ENCODE measurements at places on chromosomes 6 and 20.

DNA sequence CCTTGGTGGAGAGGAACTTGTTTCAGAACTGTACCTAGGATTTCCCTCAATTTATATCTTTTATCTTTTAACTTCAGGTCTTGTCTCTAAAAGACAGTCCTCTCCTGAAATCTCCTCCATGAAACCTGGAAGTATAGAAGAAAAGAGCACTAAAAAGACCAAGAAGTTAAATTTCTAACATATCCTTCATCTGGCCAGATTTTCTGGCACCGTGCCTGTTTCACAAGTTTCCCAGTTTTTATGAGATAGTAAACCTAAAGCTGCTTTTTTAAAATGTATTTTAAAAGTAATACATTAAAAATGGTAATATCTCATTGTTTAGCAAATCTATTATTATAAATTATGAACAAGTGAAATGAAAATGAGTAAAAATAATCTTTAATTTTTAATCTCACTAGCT is 348.3 kb upstream of the RSPO3 start:
- no peak for DNase-seq

DNA sequence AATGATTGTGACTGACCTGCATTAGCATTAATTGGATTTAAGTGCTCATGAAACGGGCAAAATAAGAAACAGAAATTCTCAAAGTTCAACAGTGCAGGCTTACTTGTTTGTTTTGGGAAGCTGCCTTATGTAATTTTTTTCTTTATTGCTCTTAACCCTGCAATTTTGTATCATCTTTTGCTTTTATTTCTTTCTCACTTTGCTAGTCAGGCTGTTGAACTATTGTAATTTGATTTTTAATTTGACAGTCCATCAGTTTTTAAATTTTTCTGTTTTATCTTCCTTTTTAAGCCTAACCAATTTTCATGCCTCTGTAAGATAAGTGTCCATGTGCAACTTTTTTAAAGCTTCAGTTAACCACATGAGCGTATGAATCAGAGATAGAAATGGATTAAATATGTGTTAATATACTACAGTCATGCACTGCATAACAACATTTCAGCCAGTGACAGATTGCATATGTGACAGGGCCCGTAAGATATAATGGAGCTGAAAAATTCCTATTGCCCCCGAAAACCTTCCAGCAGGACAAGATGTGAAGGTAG is 44.6 kb downstream of the PEX7 start:
- no peak for DNase-seq

- DNase-seq, result peak; percentile 12
These were observed 74.0 kb upstream of the SAMD5 start for GRCh38 chr6:147434516-147434915.

DNA sequence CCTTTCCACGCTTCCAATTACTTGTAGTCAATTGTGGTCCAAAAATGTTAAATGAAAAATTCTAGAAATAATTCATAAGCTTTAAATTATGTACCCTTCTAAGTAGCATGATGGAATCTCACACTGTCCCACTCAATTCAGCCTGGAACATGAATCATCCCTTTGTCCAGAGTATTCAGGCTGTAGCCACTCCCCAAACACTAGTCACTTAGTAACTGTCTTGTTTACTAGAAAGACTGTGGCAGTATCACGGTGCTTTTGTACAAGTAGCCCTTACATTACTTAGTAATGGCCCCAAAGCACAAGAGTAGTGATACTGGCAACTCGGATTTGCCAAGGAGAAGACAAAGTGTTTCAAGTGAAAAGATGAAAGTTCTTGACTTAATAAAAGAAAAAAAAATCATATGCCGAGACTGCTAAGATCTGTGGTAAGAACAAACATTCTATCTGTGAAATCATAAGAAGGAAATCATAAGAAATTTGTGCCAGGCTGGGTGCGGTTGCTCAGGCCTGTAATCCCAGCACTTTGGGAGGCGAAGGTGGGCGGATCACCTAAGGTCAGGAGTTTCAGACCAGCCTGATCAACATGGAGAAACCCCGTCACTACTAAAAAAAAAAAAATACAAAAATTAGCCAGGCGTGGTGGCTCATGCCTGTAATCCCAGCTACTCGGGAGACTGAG is 168.5 kb upstream of the SIM1 start:
- DNase-seq, result peak; percentile 16

DNA sequence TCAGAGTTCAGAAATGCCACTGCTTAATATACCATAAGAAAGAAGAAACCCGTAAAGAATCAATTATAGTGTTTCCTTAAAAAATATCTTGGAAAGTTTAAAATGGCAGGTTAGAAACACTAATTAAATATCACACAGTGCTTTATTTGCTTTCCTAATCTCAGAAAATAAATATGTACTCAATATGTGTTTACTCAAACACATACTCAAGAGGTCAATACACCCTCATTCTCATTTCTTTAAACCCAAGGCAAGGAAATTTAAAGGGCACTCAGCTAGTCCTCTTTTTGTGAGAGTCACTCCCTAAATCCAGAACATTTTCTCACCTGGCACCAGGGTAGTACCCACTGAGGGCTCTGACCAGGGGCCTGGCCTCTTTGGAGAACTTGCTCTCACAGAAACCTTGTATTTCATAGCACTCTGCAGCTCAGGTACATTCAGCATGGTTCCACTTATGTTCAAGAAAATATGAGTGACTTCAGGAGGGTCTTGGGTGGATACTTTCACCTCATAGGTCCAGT is 38.2 kb downstream of the ROS1 start:
- no peak for DNase-seq

DNA sequence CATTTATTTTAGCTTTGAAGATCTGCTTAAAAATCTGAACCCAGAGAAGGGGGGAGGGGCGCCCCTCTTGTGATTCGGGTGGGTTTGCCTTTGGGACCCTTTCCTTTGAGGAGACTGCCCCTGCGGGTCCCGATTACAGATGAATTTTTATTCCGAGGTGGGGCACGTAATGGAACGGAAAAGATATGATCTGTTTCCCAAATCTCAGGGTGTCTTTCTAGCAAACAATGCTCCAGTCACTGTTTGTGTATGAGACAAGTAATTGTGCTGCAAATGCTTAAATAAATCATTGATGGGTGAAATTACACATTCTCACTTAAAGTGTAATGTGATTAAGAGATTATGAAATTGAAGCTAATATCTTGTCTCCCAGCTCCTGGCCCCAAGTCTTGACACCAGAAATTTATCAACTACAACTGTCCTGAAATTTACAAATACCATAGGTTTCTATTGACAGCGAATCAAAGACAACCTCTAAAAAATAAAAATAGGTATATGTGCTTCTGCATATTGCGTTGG is 30.7 kb downstream of the TFAP2A start:
- peak; percentile 63 for DNase-seq

DNA sequence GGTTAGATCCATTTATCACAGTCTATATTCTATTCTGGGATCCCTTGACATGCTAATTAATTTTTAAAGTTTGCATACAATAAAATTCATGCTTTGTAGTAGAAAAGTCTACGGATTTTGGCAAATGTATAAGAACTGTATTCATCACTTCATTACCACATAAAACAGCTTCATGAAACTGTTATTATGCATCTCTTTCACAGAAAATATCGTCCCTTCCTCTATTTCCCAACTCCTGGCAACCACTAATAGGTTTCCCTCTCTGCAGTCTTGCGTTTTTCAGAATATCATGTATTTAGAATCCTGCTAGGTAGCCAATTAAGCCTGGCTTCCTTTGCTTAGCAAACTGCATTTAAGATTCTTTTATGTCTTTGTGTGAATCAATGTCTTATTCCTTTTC is 441.3 kb upstream of the RGS17 start:
- DNase-seq, result no peak

DNA sequence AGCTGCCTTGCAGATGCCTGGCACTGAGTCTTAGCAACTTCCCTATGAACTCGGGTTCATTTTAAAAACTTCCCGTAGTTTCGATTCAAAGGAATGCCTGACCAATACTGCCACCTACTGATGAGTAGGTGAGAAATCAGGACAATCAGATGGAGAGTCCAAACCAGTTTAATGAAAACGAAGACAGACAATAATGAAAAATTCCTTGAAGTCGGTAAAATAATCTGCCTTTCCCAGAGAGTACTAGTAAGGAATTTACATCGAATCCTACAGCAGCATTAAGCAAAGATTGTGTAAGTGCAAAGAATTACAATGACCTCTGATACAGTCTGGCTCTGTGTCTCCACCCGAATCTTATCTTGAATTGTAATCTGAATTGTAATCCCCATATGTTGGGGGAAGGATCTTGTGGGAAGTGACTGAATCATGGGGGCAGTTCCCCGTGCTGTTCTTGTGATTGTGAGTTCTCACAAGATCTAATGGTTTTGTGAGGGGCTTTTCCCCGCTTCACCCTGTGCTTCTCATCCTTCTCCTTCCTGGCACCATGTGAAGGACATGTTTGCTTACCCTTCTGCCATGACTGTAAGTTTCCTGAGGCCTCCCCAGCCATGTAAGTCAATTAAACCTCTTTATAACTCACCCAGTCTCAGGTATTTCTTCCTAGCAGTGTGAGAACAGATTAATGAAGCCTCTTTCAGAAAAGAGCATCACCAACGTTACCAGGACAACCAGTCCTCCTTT is 134.4 kb downstream of the ARHGAP18 start:
- peak; percentile 68 for DNase-seq

- no peak for DNase-seq
These were observed 77.8 kb downstream of the DLL1 start for GRCh38 chr6:170212956-170213636.

GRCh38 chr6:107442938-107443607 is 16.3 kb downstream of the PDSS2 start:
- no peak for DNase-seq

- DNase-seq, result peak; percentile 36
These were observed 41.8 kb downstream of the FARS2 start for GRCh38 chr6:5302995-5303622.

GRCh38 chr6:35746516-35746915 is 9.7 kb downstream of the ARMC12 start:
- DNase-seq, result no peak

GRCh38 chr6:167930295-167930694 is 67.2 kb upstream of the KIF25 start:
- no peak for DNase-seq

- no peak for DNase-seq
These were observed 100.2 kb downstream of the TRMT11 start for GRCh38 chr6:126086560-126086959.

DNA sequence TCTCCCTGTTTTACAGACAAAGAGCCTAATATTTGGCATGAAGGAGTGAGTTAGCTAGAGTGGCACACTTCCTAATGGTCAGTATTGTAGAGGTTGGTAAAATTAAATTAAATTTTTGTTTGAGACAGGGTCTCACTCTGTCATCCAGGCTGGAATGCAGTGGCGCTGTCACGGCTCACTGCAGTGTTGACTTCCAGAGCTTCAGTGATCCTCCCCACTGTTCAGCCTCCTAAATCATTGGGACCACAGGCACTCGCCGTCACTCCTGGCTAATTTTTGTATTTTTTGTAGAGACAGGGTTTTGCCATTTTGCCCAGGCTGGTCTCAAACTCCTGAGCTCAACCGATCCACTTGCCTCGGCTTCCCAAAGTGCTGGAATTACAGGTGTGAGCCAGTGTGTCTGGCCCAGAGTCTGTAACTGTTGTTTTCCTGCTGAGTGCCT is 70.9 kb downstream of the SCAND1 start:
- DNase-seq, result no peak

- no peak for DNase-seq
These were observed 23.5 kb downstream of the PLAGL2 start for GRCh38 chr20:32183947-32184635.

GRCh38 chr6:119974430-119975159 is 625.0 kb upstream of the MAN1A1 start:
- no peak for DNase-seq

All from eye (tissue), 1 donor.